Psoas muscle (tissue), 8 donors: ENCODE measurements at places on chromosomes 11 and 22. TPM values are rescaled to one million over a fixed set of nuclear protein-coding genes. Genes with fewer than 3 reads are reported as not detected.
A peak's percentile ranks its signal among the peaks of the same experiment; 100 is the strongest.

Gene KCNA4
- not detected for polyA plus RNA-seq

Gene DGAT2
- polyA plus RNA-seq, result 1.2 TPM

Gene WNT11
- 4.5 TPM for polyA plus RNA-seq

Gene OR5B21
- polyA plus RNA-seq, result not detected

Gene CD6
- 0.05 TPM for polyA plus RNA-seq

Gene GAB4
- polyA plus RNA-seq, result not detected

DNA sequence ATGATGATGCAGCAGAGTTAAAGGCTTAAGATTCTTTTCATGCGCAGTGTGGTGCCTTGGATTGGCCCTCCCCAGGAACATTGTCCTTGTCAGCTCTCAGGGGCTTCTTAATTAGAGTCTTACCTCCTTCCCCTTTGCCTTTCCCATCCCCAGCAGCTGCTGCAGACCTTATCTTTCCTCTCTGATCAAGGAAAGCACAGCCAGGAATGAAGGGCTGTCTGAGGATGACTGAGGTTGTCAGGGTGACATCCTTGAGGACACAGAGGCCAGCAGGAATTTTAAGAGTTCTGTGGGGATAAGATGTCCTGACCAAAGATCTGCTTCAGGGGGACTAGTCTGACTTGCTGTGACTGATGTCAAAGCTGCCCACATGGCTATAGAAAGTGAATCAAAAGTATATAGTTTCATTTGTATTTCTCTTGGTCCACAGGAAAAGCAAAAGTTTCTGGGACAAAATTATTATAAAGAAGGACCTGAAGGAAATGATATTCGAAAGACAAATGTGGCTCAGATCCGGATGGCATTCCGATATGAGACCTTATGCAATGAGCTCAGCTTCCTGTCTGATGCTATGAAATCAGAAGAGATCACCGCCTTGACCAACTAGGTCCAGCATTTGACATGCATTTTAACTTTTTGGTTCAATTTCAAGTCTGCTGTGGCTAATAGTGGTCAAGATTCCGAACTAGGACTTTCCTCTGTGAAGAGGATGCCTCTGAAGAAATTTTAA is 35.5 kb downstream of the RNF141 start:
- DNase-seq, result no peak

- DNase-seq, result no peak
These were observed 118.7 kb upstream of the E2F8 start for GRCh38 chr11:19359221-19360000.

GRCh38 chr22:42892571-42893316 is 35.7 kb upstream of the ARFGAP3 start:
- DNase-seq, result no peak

DNA sequence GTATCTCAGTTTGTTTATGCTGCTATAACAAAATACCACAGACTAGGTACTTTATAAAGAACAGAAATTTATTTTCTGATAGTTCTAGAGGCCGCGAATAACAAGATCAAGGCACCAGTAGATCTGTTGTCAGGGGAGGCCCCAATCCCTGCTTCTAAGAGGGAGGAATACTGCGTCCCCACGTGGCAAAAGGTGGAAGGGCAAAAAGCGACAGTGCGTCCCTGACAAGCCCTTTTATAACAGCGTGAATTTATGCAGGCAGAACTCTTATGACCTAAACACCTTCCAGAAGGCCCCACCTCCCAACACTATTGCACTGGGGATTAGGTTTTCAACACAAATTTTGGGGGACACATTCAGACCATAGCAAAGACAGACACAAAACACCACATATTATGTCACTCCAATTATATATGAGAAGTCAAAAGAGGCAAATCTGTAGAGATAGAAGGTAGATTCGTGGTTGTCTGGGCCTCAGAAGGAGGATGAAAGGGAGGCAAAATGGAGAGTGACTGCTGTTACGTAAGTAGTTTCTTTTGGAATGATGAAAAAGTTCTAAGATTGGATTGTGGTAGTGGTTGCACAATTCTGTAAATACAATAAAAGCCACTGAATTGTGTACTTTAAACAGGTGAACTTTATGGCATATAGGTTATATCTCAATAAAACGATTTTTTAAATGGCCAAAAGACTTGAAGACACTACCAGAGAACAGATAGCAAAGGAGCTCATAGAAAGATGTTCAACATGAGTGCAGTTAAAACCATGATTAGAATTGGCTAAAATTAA is 30.1 kb upstream of the TNRC6B start:
- DNase-seq, result no peak

DNA sequence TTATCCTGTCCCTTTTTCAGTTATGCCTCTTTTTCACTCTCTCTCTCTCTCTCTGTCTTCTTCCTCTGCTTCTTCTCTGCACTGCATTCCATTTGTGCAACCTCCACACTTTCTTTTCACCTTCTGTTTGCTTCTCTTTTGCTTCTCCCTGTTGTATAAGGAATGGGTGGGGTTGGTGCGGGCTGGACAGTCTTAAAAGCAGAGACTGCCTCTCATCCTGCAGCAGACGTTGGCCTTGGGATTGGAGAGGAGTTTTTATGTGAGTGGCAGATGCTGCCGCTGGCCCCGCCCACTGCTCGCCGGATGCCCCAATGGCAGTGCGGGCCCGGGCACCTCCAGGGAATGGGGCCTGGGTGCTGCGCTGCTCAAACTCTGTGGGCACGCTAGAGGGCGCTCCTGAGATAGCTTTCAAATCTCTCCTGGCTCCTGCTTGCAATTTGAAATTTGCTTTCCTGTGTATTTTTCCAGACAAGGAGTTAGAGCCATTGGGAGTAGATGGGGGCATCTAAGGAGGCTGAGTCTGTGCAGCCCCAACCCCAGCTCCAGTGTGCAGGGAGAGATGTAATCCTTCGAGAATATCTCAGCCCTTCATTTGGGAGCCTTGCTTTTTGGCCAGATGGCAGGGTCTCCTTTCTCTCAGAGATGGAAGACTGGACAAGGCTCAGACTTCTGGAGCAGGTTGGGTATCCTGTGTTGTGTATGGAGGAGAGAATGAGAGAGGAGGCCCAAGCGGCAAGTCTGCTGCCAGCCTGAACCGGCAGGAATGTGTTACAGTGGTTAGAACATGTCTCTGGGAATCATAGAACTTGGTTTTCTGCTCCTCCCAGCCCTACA is 81.2 kb downstream of the GRAMD1B start:
- peak; percentile 78 for DNase-seq

DNA sequence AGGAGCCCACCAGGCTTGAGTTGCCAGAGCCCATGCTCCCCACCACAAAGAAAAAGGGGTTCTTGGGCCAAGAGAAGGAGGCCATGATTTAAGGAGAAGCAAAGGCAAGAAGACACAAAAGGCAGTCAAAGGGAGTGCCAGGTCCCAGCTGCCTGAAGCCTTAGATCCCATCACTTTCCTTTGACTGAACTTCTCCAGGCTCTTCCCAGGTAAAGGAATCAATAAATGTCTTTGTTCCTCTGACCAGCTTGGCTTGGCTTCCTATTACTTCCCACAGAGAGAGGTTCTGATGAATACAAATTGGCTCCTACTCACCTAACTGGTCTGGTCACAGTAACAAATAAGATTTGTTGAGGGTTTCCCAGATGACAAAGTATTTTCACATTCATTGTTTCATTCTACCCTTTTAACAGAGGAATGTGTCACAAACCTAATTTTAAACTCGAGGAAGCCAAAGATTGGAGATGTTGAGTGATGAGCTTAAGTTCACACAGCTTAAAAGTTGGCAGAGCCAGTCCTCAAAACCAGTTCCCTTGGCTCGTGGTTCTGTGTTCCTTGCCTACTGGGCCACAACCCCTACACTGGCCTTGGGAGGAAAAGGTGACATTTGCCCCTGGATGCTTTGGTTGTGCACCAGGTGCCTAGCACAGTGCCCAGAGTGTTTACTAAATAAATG is 96.4 kb upstream of the SESN3 start:
- DNase-seq, result no peak

DNA sequence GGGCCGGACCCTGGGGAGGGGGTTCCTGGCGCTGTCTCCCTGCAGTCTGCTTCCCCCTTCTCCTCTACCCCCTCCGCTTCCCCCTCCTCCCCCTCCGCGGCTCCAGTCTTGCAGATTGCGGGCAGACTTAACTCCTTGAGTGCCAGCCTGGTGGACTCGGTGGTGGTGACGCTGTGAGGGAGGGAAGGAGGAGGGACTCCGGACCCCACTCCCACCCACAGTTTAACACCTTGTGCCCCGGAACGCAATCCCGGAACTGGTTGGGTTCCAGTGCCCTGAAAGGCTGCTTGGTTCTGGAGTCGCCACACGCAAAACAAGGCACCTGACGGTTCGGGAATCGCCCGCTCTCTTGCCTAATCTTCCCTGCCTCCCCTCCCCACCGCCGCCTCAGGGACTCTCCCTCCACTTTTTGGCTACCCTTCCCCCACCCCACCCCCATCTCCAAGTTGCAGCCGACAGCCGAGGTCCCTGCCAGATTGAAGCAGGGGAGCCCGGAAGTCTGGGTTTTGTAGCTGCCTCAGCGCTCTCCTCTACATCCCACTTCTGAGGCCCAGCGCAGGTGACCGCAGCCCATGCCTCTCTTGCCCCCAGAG is 3.9 kb upstream of the BCL9L start:
- DNase-seq, result peak; percentile 84

- no peak for DNase-seq
These were observed 14.6 kb upstream of the RASSF10 start for GRCh38 chr11:12994476-12994875.

DNA sequence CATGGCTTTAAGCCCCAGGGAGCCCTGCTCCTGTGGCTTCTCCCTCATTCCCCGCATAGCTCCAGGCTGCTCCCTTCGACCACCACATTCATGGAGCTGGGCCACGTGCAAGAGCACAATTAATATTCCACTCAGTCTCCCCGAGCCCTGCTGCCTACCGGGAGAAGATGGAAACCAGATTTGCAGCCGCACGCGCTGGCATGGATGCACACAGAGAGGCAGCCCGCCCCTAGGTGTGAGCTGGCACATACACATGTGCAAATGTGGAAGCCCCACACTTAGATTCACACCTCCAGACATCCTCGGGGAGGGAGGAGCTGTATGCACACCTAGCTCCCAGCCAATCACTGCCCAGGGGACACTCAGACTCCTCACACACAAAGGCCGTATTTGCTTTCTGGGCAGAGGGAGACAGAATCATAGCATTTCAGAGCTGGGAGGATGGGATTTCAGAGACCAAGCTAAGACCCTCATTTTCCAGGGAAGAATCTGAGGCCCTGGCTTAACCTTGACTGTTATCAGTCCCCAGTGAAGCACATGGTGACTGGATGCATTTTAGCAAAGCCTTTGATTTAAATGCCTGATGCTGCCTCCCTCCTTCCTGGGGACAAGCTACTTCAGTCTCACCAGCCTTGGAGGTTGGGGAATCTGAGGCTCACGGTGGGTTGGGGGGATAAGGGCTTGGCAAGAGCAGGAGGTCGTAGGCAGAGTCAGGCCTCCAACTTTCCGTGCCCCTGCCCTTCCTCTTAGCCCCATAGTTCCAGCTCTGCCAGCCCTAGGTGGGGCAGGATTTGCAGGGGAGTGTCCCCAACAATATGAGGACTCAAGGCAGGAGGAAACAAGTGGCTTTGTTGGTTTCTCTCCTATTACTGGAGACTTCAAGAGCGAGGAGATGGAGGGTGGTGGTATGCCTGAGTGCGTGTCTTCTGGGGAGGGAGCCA is 5.3 kb upstream of the CREB3L1 start:
- no peak for DNase-seq

GRCh38 chr11:82718307-82718706 is 15.4 kb downstream of the FAM181B start:
- DNase-seq, result no peak

DNA sequence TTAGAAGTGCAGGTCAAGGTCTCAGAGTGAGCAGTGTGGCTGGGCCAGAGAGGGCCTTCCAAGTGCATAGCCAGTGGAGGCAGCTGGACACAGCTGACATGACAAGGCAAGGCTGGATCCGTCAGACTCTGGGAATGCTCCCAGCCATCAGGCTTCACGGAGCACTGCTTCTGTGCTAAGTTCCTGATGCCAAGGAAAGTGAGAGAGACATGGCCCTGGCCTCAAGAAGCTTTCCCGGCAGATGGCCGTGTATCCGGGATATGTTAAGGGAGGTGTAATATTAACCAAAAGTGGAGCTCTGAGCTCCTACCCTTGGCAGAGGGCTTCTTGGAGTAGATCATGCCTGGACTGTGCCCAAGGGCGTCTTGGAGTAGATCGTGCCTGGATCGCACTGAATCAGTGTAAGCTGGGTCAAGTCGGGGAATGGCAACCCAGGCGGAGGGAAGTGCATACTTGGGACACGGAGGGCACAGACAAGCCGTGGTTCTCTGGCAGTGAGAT is 7.4 kb upstream of the EFCAB6 start:
- no peak for DNase-seq

- DNase-seq, result no peak
These were observed 186.1 kb downstream of the SOX6 start for GRCh38 chr11:16169956-16170847.

DNA sequence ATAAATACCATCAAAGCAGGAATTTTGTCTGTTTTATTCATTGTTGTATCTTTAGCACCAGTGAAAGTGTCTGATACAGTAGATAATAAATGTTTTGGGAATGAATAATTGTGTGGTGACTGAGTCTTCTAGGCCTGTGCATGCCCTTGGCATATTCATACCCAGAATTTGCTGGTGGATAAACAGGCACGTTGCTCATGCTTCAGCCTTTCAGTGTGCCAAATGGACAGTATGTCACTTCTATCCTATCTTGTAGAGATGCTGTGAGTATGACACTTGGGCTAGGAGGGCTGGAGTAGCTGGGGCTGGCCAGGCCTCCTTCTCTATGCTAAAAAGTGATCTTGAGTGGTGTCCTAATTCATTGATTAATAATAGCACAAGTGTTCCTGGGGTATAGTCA is 287.3 kb upstream of the DDI1 start:
- no peak for DNase-seq

GRCh38 chr11:68200639-68201038 is 12.5 kb downstream of the KMT5B start:
- no peak for DNase-seq

GRCh38 chr11:12209096-12209495 is 98.7 kb downstream of the MICAL2 start:
- no peak for DNase-seq

DNA sequence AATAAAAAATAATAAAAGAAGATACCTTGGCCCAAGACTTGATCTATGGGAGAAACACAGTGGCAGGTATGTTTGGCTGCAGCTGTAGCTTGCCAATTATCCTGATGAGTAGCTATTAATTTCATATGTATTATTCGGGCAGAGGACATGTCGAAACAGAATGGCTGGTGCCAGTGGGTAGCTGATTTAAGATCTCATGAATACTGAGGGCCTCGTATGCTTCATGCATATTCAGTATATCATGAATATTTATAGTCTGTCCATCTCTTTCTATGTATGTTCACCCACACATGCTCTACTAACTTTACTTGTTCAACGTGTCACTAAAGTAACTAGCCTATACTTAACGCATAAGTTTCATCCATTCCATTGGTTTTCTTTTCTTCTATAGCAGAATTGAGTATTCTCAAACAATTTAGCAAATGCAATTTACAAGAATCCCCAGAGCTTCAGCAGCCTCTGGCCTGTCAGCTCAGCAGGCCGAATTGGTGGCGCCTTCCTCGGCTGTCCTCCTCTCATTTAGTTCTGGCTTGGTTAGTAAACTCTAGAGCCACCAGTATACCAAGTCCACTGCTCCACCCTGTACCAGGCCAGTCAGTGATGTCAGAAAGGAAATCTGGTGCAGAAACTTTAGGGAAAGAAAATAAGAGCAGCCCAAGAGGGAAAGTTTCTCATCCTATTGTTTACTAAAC is 17.9 kb downstream of the ART5 start:
- DNase-seq, result no peak
